ENCODE measurements at places on chromosomes 2 and 18.

DNA sequence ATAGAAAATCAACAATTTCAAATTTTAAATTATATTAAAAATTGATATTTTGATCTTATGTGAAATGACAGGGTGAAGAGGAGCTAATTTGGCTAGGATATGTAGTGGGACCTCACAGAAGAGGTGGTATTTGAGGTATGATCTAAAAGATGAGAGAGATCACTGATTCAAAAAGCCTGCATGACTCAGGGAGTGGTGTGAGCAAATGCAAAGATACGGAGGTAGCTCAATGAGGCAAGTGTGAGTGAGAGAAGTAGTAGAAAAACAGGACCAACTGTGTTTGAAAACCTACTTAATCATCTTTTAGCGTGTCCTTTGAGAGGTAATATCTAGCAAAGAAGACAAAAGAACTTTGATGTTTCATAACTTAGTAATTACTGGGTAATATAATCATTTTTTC, 557.5 kb downstream of the DSC3 start:
- no peak for DNase-seq

DNA sequence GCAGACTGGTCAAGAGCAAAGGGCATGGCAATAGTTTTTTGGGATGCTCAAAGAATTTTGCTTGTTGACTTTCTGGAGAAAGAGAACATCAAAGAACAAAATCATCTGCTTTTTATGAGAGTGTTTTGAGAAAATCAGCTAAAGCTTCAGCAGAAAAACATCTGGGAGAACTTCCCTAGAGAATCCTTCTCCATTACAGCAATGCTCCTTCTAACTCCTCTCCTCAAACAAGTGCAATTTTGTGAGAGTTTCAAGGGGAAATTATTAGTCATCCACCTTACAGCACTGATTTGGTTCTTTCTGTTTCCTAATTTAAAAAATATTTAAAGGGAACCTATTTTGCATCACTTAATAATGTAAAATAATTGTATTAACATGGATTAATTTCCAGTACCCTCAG, 226.9 kb upstream of the NXPH2 start:
- DNase-seq, result no peak

GRCh38 chr18:36899289-36899688, 70.4 kb downstream of the KIAA1328 start:
- no peak for DNase-seq

- no peak for DNase-seq
Observed at GRCh38 chr18:59231877-59232276, 11.9 kb downstream of the GRP start.

- DNase-seq, result peak; percentile 33
Observed at GRCh38 chr18:63155910-63156773, 163.4 kb downstream of the BCL2 start.

DNA sequence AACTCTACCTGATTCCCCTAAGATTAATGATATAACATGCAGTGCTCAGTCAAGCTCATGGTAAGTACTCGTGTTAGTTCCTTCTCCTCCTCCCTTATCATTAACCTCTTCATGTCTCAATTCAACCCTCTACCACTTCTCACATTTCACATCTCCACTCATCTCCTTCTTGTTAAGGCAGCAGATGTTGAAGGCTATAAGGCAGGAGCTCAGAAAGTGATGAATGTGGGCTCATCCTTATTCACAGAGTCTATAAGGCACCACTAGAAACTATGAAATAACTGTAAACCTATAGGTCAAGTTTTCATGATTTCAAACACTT, 56.0 kb downstream of the CLHC1 start:
- no peak for DNase-seq

- no peak for DNase-seq
Observed at GRCh38 chr18:14970027-14970426, 222.1 kb downstream of the ANKRD30B start.

- DNase-seq, result no peak
Observed at GRCh38 chr2:64179582-64180321, 35.5 kb upstream of the PELI1 start.

- no peak for DNase-seq
Observed at GRCh38 chr18:33156906-33157470, 283.5 kb downstream of the CCDC178 start.

- DNase-seq, result no peak
Observed at GRCh38 chr2:144376926-144377325, 143.0 kb downstream of the ZEB2 start.

GRCh38 chr2:181456660-181457120, 496 bp upstream of the ITGA4 start:
- peak; percentile 79 for DNase-seq

DNA sequence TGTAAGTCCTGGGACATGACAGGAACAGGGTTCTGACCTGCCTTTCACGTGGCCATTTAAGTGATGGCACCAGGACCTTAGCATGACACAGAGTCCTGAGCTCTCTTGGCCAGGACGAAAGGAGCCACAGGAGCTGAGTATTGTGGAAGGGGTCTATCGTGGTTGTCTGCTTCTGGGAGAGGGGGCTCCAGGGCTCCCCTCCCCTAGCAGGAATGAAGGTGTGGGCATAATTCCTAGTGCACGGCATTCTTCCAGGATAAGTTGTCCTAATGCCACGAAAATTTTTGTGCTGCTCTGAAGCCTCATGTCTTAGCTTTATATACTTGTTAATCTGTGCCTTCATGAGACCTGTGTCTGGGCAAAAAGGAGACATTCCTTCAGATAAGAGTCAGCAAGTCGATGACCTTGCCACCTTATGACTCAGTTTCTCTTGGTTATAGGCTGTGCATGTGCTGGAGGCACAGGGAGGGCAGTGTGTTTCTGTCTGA, 17.1 kb downstream of the GATA6 start:
- no peak for DNase-seq

DNA sequence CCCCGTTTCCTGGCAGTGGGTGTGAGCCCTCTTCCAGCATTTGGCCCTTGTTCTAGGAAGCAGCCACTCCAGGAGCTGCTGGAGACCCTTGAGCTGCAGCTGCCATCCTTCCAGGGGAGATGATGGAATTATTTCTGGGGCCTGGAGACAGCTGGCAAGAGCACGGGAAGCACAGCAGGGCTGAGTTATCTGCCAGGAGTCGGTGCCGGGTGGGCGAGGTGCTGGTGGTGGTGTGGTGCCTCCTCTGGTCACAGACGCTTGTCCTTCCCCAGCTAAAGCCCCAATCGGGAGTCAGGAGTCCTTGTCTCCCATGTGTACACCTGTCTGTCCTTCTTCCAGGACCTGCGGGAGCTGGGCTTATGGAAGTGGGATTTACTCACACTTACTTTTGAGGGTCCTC, 36.0 kb downstream of the DPYSL5 start:
- DNase-seq, result no peak

- DNase-seq, result no peak
Observed at GRCh38 chr18:50830544-50830943, 10.7 kb upstream of the MRO start.

DNA sequence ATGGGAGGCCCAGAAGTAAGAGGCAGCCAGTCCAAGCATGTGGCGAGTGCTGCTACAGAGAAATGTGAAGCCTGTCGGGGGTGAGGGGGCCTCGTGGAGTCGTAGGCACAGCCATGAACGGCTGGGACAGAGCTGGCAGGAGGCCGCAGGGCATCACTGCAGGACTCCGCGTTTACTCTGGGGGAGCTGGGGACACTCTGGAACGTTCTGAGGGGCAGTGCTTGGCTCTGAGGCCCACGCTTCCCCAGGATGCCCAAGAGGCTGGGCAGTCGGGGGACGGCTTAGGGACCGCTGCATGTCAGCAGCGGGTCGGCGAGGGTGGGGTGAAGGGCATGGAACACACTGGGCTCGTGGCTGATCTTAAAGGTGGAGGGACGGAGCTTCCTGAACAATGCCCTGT, 6.6 kb downstream of the TMEM18 start:
- no peak for DNase-seq

GRCh38 chr2:44044281-44044720, 48.5 kb upstream of the LRPPRC start:
- peak; percentile 91 for DNase-seq

DNA sequence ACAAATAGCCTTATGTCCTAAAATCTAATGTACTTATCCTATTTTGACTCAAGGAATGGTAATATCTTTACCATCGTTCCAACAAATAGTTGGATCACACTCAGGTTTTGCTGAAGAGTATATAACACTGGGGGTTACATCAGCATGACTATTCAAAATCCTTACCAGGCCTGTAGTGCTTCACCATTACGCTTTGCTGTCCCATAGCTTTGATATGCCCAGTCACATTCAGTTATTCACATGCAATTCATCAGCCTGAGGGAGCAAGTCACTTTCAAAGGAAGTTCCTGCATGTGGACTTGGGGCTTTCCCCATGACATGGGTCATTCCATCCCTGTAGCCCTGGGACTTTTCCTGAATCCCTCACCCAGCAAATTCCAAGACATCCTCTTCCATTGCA, 39.6 kb downstream of the FTCDNL1 start:
- DNase-seq, result no peak

- peak; percentile 37 for DNase-seq
Observed at GRCh38 chr2:85353876-85354285, 447 bp downstream of the RETSAT start.

DNA sequence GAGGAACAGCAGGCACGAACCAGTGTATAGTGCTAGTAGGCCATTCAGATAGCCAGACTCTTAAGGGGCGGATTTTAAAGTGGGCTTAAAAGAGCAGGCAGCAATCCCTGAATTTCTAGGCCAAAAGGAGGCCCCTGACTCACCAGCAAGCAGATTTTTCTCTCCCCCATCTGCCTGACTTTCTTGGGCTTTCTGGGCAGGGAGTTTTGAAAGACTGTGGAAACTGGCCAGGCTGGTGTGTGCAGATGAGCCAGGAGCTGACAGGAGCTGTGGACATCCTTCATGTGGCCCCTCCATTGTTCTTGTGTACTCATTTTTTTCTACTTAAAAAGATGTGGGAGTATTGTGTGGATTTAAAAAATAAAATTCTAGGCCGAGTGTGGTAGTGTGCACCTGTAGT, 59.0 kb downstream of the GLI2 start:
- no peak for DNase-seq

DNA sequence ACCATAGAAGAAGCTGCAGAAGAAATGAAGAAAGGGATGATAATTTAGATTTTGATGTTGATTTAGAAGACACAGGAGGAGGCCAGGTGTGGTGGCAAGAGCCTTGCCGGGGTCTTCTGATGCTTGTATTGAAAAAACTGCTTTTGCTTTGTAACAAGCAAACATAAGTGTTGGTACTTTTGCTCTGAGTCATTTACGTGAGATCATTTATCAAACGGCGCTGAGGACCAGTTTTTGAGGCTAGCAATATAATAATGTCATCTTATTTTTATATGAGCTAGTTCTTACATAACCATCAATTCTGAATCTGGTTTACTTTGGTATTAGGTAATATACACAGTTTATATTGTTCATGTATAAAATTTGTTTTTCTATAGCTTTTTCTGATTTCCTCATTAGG, 30.6 kb downstream of the SPTBN1 start:
- DNase-seq, result no peak

GRCh38 chr2:206392118-206392517, 51.2 kb upstream of the ADAM23 start:
- DNase-seq, result peak; percentile 58

Measured in activated CD4-positive, alpha-beta T cell treated with anti-CD3 and anti-CD28 coated beads for 36 hours (primary cell).